ENCODE measurements at places on chromosomes 4 and X.

GRCh38 chrX:71168134-71168533 lies 23.5 kb downstream of the NLGN3 start:
- no peak for DNase-seq

- DNase-seq = no peak
Measured at GRCh38 chrX:137915466-137915865, 349.5 kb downstream of the ZIC3 start.

DNA sequence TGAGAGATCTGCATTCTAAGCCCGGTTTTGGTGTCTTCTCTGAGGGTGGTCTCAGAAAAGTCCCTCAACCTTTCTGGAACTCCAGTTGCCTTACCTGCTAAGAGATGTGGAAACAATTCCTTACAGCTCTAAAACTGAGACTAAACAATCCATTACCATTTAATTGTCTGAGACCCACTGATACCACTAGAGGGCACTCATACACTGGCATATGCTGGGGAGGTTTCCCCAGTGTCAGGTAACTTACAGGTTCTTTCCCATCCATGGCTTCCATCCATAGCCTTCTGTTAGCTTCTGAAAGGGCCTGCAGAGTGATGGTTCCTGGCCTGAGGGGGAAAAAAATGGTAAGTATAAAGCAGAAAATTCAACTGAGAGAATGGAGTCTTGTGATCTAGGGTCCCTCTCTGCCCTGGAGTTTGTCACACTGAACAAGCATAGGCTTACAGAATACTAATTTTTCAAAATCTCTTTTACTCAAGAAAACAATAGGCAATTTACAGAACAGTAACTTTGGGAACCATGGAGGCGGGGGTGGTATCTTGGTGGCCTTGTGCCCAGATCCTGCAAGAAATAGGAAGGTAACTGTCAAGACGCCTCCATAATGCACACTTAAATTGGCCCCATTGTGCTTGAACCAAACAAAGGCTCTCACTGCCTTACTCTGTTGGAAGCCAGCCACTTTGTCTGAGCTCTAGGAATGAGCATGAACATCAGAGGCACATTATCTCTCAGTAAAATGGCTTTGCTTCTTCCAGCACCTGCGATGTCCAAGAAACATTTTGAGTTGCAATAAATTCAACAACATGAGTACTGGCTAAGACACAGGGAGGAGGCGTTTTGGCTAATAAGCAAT lies 236.1 kb downstream of the OPHN1 start:
- no peak for DNase-seq

- DNase-seq = no peak
Measured at GRCh38 chrX:36160081-36160480, 240.5 kb downstream of the CFAP47 start.

DNA sequence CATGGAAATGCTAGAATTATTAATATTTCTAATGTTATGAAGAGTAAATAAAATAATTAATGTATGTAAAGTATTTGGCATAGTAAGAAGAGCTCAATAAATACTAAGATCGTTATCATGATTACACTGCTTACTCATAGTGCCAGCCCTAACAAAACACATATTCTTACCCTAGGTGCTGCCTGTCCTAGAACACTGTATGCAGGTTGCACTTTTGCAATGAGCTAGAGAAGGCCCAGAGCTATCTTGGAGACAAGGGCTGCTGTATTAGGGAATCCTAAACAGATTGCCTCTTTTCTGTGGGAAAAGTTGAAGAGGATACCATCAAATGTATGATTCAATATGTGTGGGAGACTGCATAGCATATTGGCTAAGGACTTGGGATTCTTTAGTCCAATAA lies 48.0 kb upstream of the TMEM164 start:
- DNase-seq = no peak

GRCh38 chr4:105184316-105184980 lies 37.8 kb downstream of the TET2 start:
- no peak for DNase-seq

DNA sequence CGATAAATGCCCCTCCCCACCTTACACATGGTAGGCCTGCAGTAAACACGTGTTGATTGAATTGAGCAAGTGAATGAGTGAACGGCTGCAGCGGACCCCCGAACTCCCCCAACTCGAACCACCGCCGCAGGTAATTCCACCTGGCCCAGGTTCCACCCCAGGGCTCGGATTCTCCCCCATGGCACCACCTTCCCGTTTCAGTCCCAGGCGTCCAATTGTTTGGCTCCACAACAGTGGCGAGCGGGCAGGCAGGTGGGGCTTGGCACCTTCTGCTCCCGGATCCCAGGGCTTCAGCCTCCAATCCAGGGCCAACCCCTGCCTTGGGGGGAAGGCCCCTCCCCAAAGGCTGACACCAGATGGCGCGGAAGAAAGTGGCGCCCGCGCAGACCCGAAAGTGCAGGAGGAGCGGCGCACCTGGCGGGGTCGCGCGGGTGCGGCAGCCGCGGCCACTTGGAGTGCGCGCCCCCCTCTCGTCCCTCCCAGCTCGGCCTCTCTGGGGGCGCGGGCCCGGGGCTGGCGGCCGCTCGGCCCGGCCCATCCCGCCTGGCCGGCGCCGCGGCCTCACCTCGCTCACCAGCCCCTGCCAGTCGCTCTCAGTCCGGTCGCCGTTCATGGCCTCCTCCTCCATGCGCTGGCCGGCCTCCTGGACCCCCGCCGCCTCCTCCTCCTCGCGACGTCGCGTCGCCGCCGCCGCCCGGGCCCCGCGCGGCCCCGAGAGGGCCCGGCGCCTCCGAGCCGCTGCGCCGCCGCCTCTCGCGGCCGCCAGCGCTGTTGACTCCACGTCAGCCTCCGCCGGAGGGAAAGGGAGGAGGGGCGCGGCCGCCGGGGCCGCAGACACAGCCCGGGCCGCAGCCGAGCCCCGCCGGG lies at the start of gene CCDC149:
CCDC149 (minus strand) TSS at position 791 of the 867 bp plus-strand sequence; CDS start at position 613, 178 bp downstream.
- DNase-seq = peak; percentile 63

- no peak for DNase-seq
Measured at GRCh38 chr4:4386736-4387392, at the start of gene NSG1. Gene NSG1, plus strand, starts transcription at chr4:4387102. Its CDS starts 528 bp downstream, at chr4:4387630.

GRCh38 chr4:45713996-45714395 lies 409.9 kb downstream of the GABRG1 start:
- DNase-seq = no peak

- DNase-seq = no peak
Measured at GRCh38 chr4:182593864-182594263, 323.3 kb downstream of the DCTD start.

DNA sequence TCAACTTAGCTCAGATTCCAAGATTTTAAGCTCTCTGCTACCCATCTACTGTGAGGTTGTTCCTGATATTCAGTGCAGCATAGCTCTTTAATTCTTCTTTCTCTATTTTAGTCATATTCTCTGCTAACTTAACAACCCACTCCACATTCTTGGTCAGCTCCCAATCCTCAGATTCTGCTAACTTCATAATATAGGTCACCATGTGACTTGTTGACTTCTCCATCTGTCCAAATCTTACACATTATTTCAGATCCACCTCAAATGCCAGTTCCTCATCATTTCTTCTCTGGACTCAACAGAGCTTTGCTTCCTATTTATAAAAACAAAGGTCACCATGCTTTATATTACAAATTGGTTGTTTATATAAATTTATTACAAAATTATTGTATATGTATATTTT lies 29.3 kb upstream of the RXFP1 start:
- DNase-seq = no peak

DNA sequence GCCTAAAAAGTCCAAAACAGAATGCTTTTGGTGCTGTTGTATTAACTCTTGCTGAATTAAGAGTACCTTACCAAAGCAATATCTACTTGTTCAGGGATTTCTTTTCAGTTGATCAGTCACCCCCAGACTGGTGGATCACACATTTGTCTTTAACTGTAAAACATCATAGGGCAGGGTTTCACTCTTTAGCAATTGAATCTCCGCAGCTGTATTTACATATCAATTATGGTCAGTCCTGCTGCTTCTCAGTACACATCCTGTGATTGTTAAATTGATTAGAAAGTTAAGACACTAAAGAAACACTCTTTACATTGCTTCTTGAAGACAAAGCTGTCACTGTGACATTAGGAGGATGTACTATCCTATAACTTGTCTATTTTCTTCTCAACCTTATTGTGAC lies 277.1 kb upstream of the ADGRL3 start:
- DNase-seq = no peak

GRCh38 chr4:2438822-2439718 lies 20.3 kb downstream of the CFAP99 start:
- DNase-seq = no peak

DNA sequence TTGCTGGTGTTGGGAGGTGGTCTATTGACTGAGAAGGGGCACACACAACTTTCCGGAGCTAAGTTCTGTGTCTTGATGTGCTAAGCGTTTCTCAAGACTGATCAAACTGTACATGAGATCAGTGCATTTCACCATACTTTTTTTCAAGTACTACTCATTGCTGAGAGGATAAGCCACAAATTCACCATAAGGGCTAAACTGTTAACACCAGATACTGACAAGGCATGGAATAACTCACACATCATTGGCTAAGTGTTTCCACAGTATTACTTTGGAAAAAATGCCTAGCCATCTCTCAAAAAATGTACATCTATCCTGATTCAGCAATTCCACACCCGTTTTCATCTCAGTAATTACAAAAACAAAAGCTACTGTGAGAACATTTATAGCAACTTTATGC lies 13.0 kb downstream of the RBMX start:
- DNase-seq = no peak

DNA sequence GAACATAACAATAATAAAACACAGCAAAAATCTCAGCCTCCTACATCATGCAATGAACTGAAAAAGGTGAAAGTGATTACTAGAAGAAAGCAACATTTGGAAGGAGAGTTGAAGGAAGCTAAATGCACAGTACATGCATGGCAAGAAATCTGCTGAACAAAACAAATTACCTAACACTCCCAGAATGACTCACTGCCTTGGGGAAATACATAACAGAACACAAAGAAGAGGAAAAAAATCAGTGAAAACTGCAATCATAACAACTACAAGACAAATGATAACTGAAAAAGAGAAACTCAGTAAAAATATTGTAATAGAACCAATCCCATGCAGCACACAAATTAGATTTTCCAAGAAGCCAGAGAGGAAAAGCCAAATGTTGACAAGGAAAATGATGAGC lies 1513.2 kb downstream of the ARAP2 start:
- DNase-seq = no peak

DNA sequence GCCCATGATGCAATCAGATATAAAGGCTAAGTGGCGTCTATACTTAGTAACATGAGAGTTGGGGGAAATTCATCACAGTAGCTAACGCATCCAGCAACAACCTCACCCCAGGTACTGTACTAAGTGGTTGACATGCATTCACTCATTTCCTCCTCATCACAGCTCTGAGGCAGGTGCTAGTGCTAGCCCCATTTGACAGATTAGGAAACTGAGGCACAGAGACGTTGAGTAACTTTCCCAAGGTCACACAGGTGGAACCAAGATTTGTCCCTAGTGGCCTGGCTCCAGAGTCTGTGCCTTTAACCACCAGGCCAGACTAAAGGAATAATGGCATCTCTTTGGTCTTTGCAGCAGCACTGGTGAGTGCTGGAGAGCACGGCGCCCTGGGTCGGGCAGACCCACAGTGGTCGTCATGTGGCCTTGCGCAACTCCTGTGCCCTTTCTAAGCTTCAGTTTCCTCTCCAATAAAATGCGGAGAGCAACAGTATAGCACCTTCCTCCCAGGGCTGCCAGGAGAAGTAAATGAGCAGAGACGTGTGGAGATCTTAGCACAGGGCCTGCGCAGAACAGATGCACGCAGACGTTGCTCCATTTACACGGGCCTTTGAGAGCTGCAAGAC lies 186.4 kb downstream of the BCOR start:
- DNase-seq = no peak

DNA sequence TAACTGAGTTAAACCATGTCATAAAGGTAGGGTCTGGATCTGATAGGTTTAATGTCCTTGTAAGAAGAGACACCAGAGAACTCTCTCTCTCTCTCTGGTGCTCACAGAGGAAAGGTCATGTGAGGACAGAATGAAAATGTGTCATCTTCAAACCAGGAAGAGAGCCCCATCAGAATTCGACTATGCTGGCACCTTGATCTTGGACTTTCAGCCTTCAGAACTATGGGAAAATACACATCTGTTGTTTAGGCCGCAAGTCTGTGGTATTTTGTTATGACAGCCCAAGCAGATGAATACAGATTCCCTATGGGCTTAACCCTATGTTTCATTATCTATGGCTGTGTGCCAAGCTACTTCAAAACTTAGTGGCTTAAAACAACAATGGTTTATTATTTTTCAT lies 105.5 kb upstream of the DDIT4L start:
- DNase-seq = no peak

DNA sequence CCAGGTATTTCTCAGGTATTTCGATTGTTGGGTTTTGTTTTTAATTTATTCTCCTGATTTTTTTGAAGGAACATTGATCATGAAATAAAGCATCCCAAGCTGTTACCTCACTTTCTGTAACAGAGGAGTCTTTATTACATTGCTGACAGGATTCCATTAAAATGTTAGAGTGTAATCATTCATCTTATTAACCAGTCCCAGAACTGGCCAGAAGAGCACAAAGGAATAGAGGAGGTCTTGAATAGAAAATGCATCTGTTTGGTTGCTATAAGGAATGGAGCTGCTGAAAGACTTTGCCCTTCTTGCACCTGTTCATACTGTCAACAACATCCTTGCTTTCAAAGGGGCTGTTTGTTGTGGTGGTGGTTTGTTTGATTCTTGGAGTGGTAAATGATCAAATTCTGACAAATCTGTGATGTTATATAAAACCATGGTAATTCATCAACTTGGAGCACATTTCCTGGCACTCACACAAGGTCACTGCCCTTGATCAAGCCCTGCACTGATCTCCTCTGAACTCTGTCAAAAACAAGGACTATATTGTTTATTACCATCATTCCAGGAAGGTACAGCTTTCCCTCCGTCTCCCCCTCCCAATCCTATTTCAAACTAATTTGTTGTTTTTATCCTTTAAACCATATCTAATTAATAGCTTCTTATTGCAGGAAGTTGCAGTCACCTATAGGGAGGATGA lies 215.8 kb downstream of the PCDH19 start:
- DNase-seq = no peak

DNA sequence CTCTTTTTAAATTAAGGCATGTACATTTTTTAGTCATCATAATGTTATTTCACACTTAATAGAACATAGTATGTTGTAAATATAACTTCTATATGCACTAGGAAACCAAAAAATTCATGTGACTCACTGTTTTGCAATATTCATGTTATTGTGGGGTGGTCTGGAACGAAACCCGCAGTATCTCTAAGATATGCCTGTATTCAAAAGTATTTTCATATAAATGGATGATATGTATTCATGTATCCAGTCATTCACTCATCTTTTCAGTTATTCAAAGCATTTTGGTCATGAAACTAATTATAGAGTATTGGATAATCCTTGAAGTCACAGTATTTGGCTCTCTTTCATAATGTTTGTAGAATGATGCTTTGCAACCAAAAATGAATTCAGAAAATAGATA lies 168.1 kb downstream of the HS6ST2 start:
- no peak for DNase-seq

GRCh38 chr4:6991771-6992557 lies 51.2 kb upstream of the TADA2B start:
- DNase-seq = no peak

- no peak for DNase-seq
Measured at GRCh38 chrX:109511113-109511512, 25.5 kb upstream of the NXT2 start.
